Karpas-422 (cell line): ENCODE measurements at places on chromosomes 16 and 17. TPM values are rescaled to one million over a fixed set of nuclear protein-coding genes. Genes with fewer than 3 reads are reported as not detected.

- H3K4me1 ChIP-seq: no peaks in the 10 kb centered on the region
- H3K27ac ChIP-seq: no peak overlapping the region
- H3K27me3 ChIP-seq: no peaks in the 10 kb centered on the region
- H3K4me3 ChIP-seq: no peak overlapping the region
Observed at GRCh38 chr16:84467256-84467655, 37.2 kb downstream of the MEAK7 start.

GRCh38 chr16:11401161-11402050 is 56.1 kb downstream of the RMI2 start:
- DNase-seq: no peak
- no peaks in the 10 kb centered on the region for H3K36me3 ChIP-seq
- H3K27ac ChIP-seq: no peak overlapping the region
- H3K4me3 ChIP-seq: no peak overlapping the region
- peaks cover 7% of the 10 kb centered on the region for H3K4me1 ChIP-seq

DNA sequence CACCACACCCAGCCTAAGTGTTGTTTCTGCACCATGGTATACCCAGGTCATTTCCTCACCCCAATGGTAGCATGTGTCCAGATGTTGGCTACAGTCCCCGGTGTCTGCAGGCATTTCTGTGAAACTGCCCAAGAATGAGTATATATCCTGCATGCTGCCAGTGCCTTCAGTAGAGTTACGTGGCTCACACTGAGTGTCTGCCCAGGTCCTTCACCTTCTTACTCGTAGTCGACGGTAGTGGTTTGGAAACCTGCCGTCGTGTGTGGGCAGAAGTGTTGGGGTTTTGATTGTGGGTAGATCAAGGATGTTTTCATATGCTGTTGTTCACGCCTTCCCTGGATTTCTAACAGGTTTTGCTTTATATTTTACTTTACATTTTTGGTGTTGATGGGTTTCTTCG is 16.8 kb downstream of the TCF25 start:
- H3K36me3 ChIP-seq: peaks cover 22% of the 10 kb centered on the region; the same call in 1 of the 2 replicates
- DNase-seq: no peak
- H3K4me3 ChIP-seq: no peak overlapping the region
- no peak overlapping the region for H3K27ac ChIP-seq

GRCh38 chr17:83012200-83012785 is 67.1 kb upstream of the METRNL start:
- H3K27ac ChIP-seq: no peak overlapping the region
- DNase-seq: no peak
- H3K4me1 ChIP-seq: no peaks in the 10 kb centered on the region

GRCh38 chr17:58351182-58351581 is 819 bp downstream of the SUPT4H1 start:
- H3K27me3 ChIP-seq: no peaks in the 10 kb centered on the region
- peak overlapping the region; percentile 97 for H3K4me3 ChIP-seq
- peak; percentile 54 for DNase-seq
- peak overlapping the region; percentile 73 for H3K27ac ChIP-seq
- peaks cover 37% of the 10 kb centered on the region for H3K36me3 ChIP-seq
- peaks cover 22% of the 10 kb centered on the region for H3K4me1 ChIP-seq

GRCh38 chr17:67696347-67696746 is 21.4 kb upstream of the NOL11 start:
- no peak for DNase-seq
- no peak overlapping the region for H3K4me3 ChIP-seq
- no peaks in the 10 kb centered on the region for H3K36me3 ChIP-seq
- H3K27me3 ChIP-seq: no peaks in the 10 kb centered on the region
- peaks cover 7% of the 10 kb centered on the region for H3K4me1 ChIP-seq
- no peak overlapping the region for H3K27ac ChIP-seq

DNA sequence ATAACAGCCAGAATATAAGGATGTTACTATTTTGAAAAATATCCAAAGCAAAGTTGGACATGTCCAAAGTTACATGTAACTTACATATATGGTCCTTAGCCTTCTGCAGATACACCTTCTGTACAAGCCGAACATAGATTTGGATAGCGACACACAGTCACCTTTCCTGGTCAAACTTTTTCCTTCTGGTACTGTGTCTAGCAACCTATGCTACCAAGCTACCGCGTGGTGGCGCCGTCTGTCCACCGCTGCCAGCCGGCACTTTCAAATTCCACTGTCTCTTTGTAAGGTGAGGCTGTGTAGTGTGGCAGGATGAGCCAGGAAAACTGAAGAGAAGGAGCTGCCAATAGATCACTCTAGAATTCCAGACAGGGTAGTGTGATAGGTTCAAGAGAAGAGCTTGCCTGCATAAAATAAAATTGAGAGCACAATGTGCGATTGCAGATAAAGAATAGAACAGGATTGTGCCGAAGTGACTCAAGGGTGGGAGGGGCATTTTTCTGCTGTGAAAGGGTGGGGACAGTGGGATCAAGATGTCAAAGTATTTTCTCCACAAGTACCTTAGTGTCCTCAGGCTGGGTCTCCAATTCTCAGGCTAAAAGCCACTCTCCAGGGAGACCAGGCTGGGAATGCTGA is 366.9 kb downstream of the SLC39A11 start:
- no peak overlapping the region for H3K27ac ChIP-seq
- H3K4me3 ChIP-seq: no peak overlapping the region
- no peaks in the 10 kb centered on the region for H3K27me3 ChIP-seq
- peak; percentile 82 for DNase-seq

DNA sequence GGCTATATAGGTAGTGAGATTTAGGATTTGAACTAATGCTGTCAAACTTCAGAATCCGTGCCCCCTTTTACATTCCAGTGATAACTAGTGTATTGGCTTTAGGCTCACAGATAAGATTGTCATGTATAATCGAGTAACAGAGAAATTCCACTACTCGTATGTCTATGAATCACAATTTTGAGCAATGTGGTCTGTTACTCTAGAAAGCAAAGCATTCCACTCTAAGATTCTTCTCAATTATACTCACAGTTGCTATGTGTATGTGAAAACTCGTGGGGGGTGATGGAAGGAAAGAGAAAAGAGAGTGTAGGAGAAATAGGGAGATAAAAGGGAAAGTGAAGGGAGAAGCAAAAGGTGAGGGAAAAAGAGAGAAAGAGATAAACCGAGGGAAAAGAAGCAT is 1175.1 kb upstream of the GOT2 start:
- H3K36me3 ChIP-seq: no peaks in the 10 kb centered on the region
- H3K4me3 ChIP-seq: no peak overlapping the region
- no peak overlapping the region for H3K27ac ChIP-seq
- no peaks in the 10 kb centered on the region for H3K4me1 ChIP-seq

DNA sequence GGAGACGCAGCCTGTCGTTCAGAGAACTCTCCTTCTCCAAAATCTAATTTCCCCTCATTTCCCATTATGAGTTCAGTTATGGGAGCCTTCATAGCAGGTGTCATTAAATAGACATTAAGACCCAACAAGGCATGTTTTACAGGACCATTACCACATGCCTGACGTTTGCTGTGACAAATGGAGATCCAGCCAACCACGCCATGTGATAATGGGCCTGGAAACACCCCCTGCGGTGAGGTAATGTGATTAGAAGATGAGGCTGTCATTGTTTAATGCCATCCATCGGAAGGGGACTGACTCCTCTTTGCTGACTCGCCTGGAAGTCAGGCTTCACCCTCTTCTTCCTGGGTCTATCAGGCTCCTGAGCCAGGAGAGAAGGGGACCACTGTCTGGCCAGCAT is 76.9 kb downstream of the WSCD1 start:
- no peaks in the 10 kb centered on the region for H3K36me3 ChIP-seq
- H3K4me3 ChIP-seq: no peak overlapping the region
- no peak overlapping the region for H3K27ac ChIP-seq
- no peaks in the 10 kb centered on the region for H3K4me1 ChIP-seq
- DNase-seq: no peak
- H3K27me3 ChIP-seq: no peaks in the 10 kb centered on the region

DNA sequence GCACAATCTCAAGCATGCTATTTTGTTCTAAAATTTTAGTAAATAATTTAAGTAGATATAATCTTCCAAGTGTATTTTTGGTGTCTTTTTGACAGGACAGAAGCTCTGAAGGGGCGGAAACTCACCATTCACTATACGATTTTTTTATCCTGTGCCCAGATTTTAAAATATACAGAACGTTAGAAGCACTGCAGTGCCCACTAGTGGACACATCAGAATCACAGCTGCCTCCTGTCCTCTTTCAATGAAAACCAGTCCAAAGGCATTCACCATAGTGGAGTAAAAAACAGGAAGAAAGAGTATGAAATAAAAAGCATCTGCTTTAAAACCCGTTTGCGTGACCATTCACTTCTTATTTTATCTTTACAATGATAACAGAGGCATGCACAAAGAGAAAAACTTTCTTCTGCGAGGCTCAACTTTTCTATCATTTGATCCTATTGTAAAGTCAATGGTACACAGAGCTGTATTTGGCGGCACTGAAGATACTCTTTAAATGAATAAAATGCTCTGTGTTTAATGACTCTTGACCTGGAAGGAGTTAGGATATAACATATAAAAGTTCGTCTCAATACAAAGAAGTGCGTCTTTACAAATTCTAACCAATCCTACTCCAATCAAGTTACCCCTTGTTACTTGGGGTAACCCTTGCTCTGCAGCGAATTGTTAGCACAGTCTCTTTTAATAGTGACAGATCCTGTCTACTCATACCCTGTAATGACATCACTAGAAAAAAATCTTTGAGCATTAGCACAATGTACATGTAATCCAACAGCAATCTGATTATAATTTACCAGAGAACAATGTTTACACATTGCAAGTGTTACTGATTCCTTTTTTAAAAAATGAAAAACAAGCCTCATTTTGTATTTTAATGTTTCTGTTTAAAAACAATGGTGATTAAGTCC is 339.8 kb upstream of the PSMD7 start:
- peak; percentile 84 for DNase-seq
- H3K36me3 ChIP-seq: no peaks in the 10 kb centered on the region
- no peak overlapping the region for H3K27ac ChIP-seq
- H3K4me3 ChIP-seq: no peak overlapping the region
- no peaks in the 10 kb centered on the region for H3K4me1 ChIP-seq
- H3K27me3 ChIP-seq: no peaks in the 10 kb centered on the region

DNA sequence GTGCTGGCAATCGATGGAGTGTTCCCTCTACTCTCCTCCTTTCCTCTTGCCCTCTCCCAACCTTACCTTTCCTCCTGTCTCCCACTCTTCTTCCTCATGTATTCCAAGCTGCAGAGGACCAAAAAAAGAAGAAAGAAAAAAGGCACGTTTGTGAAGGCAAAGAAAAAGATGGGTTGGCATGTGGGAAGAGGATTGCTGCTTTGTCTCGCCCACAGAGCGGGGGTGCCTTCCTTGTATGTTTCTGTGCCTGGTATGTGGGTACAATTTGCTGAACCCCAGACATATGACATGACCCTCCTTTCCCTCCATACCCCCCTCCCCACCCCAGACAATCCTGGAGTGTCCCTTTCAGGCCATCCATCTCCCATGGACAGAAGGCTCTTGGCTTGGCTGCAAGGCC is 13.1 kb upstream of the CTCF start:
- no peak for DNase-seq
- peak overlapping the region; percentile 88 for H3K27ac ChIP-seq

DNA sequence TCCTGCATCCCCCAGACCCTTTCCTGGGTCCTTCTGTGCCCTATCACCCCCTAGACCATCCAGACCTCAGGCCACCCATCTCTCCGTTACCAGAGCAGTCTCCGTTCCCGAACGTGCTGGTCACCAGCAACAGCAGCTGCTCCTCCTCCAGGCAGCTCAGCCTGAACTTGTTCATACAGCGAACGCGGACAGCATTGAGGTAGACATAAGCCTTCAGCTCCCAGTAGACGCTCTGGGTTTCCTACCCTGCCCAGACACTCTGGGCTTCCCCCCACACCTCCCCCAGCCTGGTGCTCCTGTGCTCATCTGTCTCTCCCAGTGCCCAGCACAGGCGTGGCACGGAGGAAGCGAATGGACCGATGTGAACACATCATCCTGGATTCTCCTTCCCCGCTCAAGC is 41.6 kb upstream of the RNFT1 start:
- H3K27ac ChIP-seq: no peak overlapping the region
- no peaks in the 10 kb centered on the region for H3K4me1 ChIP-seq
- no peaks in the 10 kb centered on the region for H3K36me3 ChIP-seq
- H3K4me3 ChIP-seq: no peak overlapping the region

DNA sequence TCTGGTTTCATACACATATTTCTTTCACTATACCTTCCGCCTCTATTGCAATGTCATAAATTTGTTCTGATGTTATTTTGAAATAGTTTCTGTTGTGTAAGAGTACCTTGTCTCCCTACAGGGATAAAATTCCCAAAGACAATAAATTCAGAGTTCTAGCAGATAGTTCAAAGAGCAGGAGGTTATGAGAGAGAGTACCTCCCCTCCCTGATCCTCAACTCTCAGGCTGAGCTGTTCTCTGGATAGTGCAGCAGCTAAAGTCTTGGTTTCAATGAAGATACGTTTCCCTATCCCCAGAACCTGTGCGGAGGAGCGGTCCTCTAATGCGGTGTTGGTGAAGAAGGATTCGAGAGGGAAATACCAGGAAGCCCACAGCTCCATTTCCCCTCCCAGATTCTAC is 190.2 kb upstream of the CPHXL start:
- H3K4me1 ChIP-seq: no peaks in the 10 kb centered on the region
- DNase-seq: no peak
- H3K27ac ChIP-seq: no peak overlapping the region
- no peak overlapping the region for H3K4me3 ChIP-seq
- H3K36me3 ChIP-seq: no peaks in the 10 kb centered on the region

DNA sequence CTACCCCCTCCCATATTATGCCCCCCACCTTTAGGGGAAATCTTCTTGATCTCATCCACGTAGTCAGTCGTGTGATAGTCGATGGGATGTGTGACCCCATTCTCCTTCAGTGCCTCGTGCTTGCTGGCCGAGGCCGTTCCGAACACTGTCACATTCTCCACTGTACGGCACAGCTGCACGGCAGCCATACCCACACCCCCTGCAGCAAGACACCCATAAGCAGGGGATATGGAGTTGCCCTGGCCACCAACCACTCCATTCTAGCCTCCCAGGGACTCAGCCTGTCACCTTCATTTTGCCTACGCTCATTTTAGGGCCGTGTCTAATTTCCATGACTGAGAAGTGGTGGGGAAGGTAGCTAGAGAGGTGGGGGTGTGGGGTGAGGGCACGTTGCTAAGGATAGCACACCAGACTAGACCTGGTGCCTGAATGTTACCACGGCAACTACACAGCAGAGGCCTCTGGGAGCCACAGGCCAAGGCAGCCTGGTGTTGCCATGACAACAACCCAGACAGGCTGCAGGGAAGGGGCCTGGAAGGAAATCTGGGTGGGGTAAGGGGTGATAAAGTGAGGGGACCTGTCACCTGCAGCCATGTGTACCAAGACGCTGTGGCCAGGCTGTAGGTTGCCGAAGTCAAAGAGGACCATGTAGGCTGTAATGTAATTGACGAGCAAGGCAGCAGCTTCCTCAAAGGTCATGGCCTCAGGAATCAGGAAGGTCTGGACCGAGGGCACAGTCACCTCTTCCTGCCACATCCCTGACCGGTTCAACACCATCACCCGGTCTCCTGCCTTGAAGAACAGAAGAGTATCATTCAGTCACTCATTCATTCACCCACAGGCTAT is 4.0 kb downstream of the VAT1 start:
- H3K27ac ChIP-seq: no peak overlapping the region
- no peaks in the 10 kb centered on the region for H3K27me3 ChIP-seq
- peaks cover 18% of the 10 kb centered on the region for H3K4me1 ChIP-seq

- peak; percentile 82 for DNase-seq
- H3K36me3 ChIP-seq: no peaks in the 10 kb centered on the region
- 0 out of 2 replicates have a peak, but pooled peaks cover 3% of the 10 kb centered on the region for H3K4me1 ChIP-seq
- H3K27ac ChIP-seq: no peak overlapping the region
- no peaks in the 10 kb centered on the region for H3K27me3 ChIP-seq
- H3K4me3 ChIP-seq: no peak overlapping the region
Observed at GRCh38 chr17:42928714-42929496, 28.3 kb downstream of the G6PC1 start.

The FBXW10 gene
- total RNA-seq: not detected in 2 replicates

The TMEM235 gene
- not detected in 2 replicates for total RNA-seq

The SEZ6L2 gene
- total RNA-seq: 0.04 TPM in 1 of 2 replicates, not detected in the other

The PCYT2 gene
- total RNA-seq: 20.9 and 72.3 TPM in 2 replicates
